Naive B cell (primary cell): ENCODE measurements at places on chromosomes 3 and 15.

GRCh38 chr3:179794355-179794754, 141.5 kb downstream of the USP13 start:
- DNase-seq, result no peak

DNA sequence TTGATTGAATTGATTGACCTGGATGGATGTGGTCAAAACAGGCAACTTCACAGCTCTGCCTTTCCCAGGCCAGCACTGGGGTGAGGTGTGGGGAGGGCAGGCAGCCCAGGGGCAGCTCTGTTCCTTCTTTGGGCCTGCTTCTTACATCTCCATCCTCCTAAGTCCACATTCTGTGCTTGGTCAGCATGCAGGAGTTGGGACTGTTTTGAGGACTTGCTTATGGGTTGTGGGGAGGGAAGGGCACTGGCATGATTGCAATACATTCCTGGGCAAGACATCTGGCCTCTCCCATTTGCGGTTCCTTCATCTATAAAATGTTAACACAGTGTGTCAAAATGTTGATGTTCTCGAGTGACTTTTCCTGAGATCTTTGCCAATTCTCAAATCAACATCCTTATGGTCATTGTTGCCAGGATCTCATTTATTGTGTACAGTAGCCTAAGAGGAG, 84.1 kb downstream of the ST6GAL1 start:
- no peak for DNase-seq

GRCh38 chr15:51874751-51875644, 45.5 kb downstream of the TMOD3 start:
- no peak for DNase-seq

DNA sequence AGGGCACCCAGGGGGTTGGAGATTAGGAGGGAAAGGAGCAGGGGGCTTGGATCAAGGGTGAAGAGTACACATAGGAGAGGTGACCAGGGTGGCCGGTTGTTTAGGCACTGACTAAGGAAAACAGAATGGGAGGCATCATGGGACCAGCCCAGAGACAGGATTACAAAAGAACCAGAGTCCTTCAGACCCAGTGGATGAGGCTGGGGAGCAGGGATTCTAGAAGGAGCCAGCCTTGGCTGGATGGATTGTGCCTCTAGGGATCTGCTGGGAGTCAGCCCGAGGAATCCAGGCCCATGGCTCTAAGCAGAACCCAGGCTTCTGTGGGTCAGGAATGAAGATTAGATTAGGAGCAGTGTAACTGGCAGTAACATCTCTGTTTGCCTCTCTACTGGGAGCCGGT, 98.6 kb downstream of the ARNT2 start:
- no peak for DNase-seq

GRCh38 chr3:39013289-39013688, 38.5 kb downstream of the SCN11A start:
- DNase-seq, result no peak

- peak; percentile 31 for DNase-seq
These were observed 458.3 kb downstream of the MFSD1 start for GRCh38 chr3:159260049-159260662.

DNA sequence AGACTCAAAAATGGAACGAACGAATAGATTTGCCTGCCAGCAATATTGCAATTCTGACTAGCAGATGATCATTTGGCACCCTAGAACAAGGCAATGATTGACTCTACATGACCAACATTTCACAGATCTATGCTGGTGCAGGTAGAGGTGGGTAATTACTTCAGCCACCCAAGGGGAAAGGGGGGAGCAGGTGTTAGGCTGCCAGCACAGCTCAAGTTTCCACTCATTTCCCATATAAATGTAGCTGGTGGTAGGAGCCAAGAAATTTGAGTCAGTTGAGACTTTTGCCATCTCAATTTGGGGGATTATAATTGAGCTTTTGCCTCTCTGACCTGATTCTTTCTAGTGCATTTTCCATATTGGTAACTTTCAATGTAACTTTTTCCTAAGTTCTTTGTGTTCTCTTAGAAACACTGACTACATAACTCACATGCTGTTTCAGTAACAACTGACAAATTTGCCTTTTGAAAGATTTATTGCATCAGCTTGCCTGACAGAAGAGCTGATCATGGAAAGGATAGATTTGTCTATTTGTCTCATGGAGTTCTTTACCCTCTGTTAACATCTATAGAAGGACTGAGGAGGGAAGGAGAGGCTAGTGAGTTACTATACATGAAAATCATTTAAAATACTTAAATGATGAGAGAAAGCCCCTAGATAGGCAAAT, 902.5 kb downstream of the ZPLD1 start:
- no peak for DNase-seq

- DNase-seq, result no peak
These were observed 50.4 kb downstream of the KLF13 start for GRCh38 chr15:31377030-31377429.

DNA sequence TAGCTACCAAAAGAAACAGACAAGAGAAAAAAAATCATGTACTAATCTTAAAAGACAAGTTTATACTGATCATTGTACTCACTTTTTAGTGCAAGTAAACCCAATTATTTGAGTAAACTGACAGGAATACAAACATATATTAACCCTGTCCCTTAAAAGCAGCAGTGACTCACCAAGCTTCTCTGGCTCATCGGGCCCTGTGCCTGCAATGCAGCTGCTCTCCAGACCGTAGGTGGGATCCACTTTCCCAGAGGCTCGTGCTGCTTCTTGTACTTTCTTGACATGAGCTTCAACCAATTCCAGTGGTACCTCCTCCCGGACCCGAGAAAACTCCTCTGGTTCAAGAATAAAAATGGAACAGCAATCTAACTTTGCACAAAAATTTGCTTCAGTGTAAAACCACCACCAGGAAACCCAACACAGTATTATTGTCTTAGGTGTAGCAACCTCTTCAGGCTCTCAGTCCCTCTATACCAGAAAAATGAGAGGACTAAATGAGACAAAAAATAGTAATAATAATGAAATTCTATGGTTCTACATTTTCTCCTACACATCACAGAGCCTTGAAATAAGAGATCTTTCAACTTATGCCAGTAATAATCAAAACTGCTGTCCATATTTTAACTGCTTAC, 82.6 kb upstream of the CSPG5 start:
- DNase-seq, result no peak

DNA sequence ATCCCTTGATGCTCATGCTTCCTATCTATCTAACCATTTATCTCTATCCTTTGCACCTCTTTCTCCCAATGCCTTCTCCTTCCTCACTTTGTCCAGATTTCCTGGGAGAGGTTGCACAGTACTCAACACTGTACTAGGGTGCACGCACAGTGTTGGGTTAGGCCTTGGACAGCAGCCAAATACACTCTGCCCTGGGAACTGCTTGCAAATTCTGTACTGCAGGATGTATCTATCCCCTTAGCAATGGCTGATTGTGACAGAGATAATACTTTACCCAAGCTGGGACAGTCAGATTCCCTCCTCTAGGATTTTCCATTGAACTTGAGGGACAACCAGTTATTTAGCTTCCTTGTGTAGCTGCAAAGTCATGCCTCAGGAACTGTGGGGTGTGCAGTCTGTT, 113.3 kb downstream of the IL20RB start:
- no peak for DNase-seq
